CD4-positive, alpha-beta memory T cell (primary cell): ENCODE measurements at places on chromosomes 4 and X. TPM values are rescaled to one million over a fixed set of nuclear protein-coding genes. Genes with fewer than 3 reads are reported as not detected.

Gene ADAMTS3
- total RNA-seq = not detected

Gene PPP1R2C
- not detected for total RNA-seq

- no peak overlapping the region for H3K4me3 ChIP-seq
- H3K36me3 ChIP-seq = no peaks in the 10 kb centered on the region
- no peaks in the 10 kb centered on the region for H3K4me1 ChIP-seq
- no peak for DNase-seq
- H3K27ac ChIP-seq = no peak overlapping the region
- H3K27me3 ChIP-seq = no peaks in the 10 kb centered on the region
These were observed 42.4 kb downstream of the HTR2C start for GRCh38 chrX:114626323-114626722.

DNA sequence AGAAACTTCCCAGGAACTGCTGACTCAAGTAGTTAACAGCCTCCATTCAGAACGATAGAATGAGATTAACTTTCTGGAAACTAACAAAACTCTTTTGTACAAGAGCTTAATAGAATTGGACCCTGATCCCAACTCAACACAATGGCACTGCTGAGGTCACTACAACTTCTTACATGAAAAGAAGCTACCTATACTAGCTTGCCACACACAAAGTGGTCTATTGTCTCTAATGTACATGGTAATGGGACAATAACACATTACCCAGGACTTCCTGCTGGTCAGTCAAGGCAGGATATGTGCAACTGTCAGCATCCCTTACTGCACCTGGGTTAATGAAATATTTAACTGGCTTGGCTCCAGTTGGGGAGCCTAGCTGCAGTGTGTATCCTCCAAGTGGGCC, 56.2 kb downstream of the BRCC3 start:
- H3K36me3 ChIP-seq = no peaks in the 10 kb centered on the region
- no peaks in the 10 kb centered on the region for H3K4me1 ChIP-seq
- H3K4me3 ChIP-seq = no peak overlapping the region
- DNase-seq = no peak
- no peaks in the 10 kb centered on the region for H3K27me3 ChIP-seq

Gene PLK4
- total RNA-seq = 2.6 TPM

Gene PARM1
- not detected for total RNA-seq

Gene ATG4A
- 8.1 TPM for total RNA-seq

DNA sequence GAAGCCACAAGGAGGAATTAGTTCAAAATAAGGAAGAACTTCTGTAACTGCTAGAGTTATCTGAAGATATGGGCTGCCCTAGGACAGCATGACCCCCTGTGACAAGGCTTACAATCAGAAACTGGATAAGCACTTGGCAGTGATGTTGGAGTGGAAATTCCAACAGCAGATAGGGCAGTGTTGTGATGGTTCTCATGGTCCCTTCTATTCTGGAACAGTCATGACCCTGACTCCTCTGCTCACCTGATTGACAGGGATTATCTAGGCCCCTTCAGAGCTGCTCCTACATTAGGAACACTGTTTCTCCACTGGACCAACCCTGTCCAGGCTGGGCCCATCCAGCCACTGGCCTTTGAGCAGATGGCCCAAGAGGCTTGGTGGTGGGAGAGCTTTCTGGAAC, 17.9 kb downstream of the NALF2 start:
- no peak overlapping the region for H3K4me3 ChIP-seq
- no peaks in the 10 kb centered on the region for H3K36me3 ChIP-seq
- no peak overlapping the region for H3K27ac ChIP-seq
- no peak for DNase-seq
- H3K27me3 ChIP-seq = no peaks in the 10 kb centered on the region

Gene NSG1
- total RNA-seq = 74.9 TPM

DNA sequence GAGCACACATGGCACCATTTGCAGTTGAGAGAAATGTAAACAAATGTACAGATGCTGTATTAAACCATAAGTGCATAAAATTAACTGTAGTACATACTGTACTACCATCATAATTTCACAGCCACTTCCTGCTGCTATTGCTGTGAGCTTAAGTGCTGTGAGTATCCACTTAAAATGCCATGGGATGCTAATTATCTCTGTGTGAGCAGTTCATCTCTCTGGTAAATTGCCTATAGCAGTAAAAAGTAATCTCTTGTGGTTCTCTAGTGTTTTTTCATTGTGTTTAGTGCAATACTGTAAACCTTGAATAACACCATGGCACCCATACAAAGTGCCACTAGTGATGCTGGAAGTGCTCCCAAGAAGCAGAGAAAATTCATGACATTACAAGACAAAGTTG, 9.9 kb upstream of the SCOC start:
- H3K27me3 ChIP-seq = no peaks in the 10 kb centered on the region
- no peaks in the 10 kb centered on the region for H3K36me3 ChIP-seq
- DNase-seq = no peak
- H3K4me1 ChIP-seq = no peaks in the 10 kb centered on the region

- H3K4me3 ChIP-seq = no peak overlapping the region
- no peaks in the 10 kb centered on the region for H3K36me3 ChIP-seq
- H3K4me1 ChIP-seq = no peaks in the 10 kb centered on the region
- no peaks in the 10 kb centered on the region for H3K27me3 ChIP-seq
- no peak overlapping the region for H3K27ac ChIP-seq
- no peak for DNase-seq
These were observed 9.9 kb upstream of the SMIM10L2A start for GRCh38 chrX:135411893-135412292.

GRCh38 chr4:75051431-75051830, 118.5 kb downstream of the PARM1 start:
- no peak overlapping the region for H3K4me3 ChIP-seq
- no peak for DNase-seq
- no peaks in the 10 kb centered on the region for H3K36me3 ChIP-seq
- no peaks in the 10 kb centered on the region for H3K4me1 ChIP-seq
- no peaks in the 10 kb centered on the region for H3K27me3 ChIP-seq

DNA sequence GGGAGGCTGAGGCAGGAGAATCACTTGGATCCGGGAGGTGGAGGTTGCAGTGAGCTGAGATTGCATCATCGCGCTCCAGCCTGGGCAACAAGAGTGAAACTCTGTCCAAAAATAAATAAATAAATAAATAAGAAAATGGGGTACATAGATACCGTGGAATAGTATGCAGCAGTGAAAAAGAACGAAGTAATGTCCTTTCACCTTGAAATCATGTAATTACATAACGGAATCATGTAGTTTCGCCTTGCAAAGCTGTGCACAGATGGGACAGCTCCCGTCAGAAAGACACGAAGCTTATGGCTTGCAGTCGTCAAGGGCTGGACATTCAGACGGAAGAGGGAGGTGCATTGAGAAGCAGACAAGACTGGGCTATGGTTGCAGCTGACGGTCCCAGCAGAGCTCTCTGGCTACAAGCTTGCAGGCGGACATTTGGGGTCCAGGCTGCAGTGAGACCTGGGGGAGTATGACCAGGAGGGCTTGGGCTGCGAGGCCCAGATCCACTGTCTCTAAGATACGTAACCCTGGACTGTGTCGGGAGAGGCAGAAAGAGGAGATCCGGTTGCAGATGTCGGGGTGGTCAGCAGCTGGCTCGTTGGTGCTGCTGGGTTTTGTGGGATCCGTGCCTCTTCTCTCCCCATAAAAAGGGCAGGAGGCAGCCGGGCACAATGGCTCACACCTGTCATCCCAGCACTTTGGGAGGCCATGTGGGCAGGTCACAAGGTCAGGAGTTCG, 6.2 kb upstream of the P2RY8 start:
- peaks cover 11% of the 10 kb centered on the region for H3K4me1 ChIP-seq
- H3K27me3 ChIP-seq = no peaks in the 10 kb centered on the region
- H3K4me3 ChIP-seq = no peak overlapping the region
- no peaks in the 10 kb centered on the region for H3K36me3 ChIP-seq

GRCh38 chrX:9467751-9468150, 2.9 kb downstream of the TBL1X start:
- H3K4me1 ChIP-seq = peaks cover 28% of the 10 kb centered on the region
- H3K27me3 ChIP-seq = no peaks in the 10 kb centered on the region
- no peak overlapping the region for H3K27ac ChIP-seq
- no peak for DNase-seq
- H3K36me3 ChIP-seq = no peaks in the 10 kb centered on the region

DNA sequence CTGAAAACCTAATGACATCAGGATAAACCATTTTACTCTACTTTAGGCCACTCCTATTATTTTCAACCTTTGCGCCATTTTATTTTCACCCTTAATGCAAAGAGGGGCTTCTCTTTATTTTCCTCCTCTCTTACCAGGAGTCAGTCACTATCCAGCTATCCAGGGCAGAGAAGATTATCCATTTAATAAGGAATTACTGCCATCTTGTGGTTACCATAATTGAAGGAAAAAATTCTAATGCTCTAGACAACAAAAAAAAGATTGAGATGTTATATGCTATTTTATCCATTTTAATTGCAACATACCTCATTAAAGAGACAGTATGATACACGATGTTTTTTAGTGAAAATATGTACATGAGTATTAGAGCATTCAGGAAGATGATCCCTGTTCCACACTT, 514.5 kb upstream of the FAM241A start:
- no peaks in the 10 kb centered on the region for H3K27me3 ChIP-seq
- no peaks in the 10 kb centered on the region for H3K36me3 ChIP-seq
- H3K27ac ChIP-seq = no peak overlapping the region
- DNase-seq = no peak
- no peaks in the 10 kb centered on the region for H3K4me1 ChIP-seq
